Globus pallidus (tissue), 1 donor: ENCODE measurements at places on chromosomes 12 and 14.

GRCh38 chr14:77848031-77848430 lies 48.1 kb downstream of the ADCK1 start:
- no peak for DNase-seq

DNA sequence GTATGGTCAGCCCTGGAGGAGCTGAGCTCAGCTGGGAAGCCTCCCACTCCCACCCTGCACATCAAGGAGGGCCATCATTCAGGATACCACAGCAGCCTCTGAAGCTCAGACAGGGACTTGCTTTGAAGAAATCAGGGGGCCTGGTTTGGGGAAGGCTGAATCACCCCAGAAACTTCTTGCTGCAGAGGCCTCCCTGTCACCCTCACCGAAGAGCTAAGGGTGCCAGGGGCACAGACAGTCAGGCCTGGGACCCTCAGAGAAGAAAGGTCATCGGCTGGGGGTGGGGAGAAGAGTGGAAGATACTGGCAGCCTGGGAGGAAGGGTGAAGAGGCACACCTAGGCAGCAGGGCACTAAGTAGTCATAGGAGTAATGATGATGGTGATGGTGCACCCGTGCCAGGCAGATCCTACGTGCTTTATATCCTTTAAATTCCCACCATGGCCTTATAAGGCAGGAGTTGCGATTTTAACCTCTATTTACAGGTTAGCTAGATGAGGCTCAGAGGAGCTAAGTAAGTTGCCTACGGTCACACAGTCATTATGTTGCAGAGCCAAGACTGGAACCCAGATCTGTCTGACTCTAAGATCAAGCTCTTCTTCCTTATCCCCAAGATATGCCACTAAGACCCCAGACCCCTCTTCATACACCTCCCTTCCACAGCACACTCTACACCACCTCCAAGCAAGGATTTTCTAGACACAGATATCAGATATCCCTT lies 28.5 kb upstream of the PNMA1 start:
- no peak for DNase-seq

- DNase-seq = no peak
Observed at GRCh38 chr12:22029991-22030390, 16.0 kb upstream of the CMAS start.

DNA sequence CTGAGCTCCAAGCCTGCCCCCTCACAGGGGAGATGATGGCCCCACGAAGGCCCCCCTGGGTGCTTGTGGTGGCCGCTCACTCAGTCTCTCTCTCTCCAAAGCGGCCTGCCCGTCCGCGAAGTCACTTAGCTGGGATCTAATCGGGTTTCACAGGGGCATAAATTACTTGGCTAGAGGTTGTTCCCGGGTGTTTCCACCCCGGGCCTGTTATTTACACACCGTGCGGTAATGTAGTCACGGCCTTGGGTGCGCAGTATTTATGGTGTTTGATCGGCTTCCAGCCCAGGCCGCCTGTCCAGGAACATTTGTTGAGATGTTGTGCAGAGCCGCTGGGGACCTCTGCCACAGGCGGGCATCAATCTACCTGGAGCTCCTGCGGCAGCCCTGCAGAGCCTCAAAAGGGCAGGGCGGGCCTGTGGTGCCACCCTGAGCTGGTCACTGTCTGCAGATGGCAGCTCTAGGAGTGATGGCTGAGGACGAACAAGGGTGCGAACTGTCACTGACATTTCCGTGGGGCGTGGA lies 91.2 kb downstream of the KIF26A start:
- DNase-seq = no peak

GRCh38 chr12:52367876-52368275 lies 595 bp upstream of the KRT85 start:
- DNase-seq = no peak

DNA sequence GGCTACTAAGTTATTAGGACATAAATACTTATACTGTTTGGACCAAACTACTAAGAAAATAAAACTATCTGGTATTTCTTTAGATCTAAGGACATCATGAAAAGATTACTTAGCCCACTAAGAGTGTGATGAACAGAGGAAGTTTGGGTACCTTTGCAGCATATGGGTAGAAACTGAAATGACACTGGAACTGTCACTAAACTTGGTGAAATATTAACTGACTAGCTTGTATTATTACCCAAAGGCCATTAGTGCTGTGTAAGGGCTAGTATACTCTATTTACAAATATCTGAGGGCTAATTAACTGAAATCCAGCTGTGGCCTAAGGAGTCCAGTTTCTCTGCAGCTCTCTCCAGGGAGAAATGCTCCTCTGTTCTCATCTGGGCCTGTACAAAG lies 45.5 kb downstream of the PAWR start:
- no peak for DNase-seq

GRCh38 chr14:35317820-35318219 lies 25.6 kb downstream of the PSMA6 start:
- no peak for DNase-seq
